ENCODE measurements at places on chromosomes 12 and 14.

- DNase-seq = no peak
These were observed 7.5 kb upstream of the TRHDE start for GRCh38 chr12:72264548-72265175.

DNA sequence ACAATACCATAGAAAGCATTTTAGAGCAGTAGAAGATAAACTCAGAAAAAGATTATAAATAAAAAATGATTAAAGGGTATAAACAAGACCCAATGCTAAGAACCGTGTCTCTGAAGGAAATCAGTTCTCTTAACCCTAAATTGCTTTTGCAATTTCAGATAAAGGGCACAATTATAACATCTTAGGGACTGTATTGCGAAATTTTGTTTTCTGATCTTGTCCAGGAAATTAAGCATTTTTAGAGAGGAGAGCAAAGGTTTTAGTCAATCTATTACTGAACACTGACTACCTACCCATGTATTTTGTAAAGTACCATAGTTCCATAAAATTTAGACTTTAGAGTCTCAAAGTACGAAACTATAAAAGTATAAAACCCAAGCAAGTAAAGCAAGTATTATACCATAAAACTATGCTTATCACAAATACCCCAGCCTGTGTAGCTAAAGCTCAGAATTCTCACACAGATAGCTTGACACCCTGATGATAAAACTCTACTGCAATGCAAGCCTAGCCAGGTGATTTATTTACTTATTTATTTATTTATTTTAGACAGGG is 6.8 kb upstream of the CHPT1 start:
- DNase-seq = no peak

GRCh38 chr12:130761537-130762318 is 45.6 kb upstream of the RIMBP2 start:
- DNase-seq = peak; percentile 44

DNA sequence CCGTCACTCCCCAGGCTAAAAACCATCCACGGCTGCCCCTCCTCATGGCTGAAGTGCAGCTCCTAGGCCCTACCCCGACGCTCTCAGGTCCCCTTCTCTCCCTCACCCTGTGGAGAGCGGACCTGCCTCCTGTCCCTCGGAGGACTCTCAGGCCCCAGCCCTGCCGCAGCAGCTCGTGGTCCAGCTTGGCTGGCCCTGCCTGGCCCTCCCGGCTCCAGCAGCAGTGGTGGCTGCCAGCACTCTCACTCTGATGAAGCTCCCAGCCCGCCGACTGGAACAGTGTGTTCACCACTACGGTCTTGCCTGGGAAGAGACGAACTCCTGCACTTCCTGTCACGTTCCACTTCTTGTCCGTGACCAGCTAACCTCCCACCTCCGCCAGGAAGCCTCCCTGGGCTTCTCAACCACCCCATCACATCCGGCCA is 11.1 kb downstream of the BAG5 start:
- no peak for DNase-seq

DNA sequence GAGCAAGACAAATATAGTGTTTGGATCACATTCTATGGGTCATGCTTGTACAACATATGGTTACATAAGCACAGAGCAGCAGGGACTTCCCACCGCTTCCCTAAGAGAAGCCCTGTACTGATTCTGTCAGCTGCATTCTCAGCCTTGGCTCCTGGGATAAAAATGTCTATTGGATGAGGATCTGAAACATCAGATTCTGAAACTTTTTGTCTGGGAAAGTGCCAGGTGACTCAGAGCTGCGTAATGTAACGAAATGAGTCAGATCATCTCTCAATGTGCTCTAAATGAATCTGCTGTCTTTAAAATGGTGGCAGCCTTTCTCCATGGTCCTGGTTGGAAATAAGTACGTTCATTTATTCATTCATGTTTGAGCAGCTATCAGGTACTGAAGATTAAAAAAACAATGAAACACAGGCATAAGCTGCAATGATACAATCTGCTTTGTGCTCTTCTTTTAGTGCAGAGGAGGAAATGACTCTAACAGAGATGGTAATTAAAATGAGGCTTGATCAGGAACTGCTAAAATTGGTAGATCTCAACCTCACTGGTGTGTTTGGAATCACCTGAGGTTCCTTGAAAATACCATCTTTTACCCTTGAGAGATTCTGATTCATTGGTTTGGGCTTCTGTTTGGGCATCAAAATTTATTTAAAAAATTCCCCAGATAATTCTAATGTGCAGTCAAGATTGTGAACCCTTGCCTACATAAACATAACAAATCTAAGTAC is 99.1 kb upstream of the NAP1L1 start:
- DNase-seq = no peak

GRCh38 chr14:28142400-28143015 is 624.1 kb upstream of the FOXG1 start:
- no peak for DNase-seq

- no peak for DNase-seq
These were observed 339.1 kb downstream of the TMEM132D start for GRCh38 chr12:129564768-129565167.

GRCh38 chr12:57181561-57182155 is 34.2 kb upstream of the LRP1-AS start:
- no peak for DNase-seq

- DNase-seq = no peak
These were observed 451.8 kb downstream of the ATP23 start for GRCh38 chr12:58393152-58393551.

DNA sequence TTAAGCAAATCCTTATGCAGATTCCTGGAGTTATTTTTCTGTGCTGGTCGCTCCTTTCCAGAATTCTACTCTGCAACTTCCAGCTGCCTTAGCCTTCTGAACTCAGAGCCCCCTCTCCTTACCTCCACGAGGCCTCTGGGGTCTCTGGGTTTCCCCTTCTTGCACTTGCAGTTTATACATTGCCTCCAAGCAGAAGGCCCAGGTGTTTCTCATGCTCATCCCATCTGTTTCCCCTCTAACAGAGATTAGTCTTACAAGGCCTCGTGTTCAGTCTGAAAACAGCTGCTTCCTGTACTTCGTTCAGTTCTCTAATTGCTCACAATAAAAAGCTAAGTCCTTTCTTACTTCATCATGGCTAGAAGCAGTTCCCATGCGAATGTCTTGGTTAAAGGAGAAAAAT is 134.4 kb upstream of the FGD4 start:
- DNase-seq = no peak

GRCh38 chr12:105574056-105574715 is 243.7 kb downstream of the C12orf75 start:
- no peak for DNase-seq

DNA sequence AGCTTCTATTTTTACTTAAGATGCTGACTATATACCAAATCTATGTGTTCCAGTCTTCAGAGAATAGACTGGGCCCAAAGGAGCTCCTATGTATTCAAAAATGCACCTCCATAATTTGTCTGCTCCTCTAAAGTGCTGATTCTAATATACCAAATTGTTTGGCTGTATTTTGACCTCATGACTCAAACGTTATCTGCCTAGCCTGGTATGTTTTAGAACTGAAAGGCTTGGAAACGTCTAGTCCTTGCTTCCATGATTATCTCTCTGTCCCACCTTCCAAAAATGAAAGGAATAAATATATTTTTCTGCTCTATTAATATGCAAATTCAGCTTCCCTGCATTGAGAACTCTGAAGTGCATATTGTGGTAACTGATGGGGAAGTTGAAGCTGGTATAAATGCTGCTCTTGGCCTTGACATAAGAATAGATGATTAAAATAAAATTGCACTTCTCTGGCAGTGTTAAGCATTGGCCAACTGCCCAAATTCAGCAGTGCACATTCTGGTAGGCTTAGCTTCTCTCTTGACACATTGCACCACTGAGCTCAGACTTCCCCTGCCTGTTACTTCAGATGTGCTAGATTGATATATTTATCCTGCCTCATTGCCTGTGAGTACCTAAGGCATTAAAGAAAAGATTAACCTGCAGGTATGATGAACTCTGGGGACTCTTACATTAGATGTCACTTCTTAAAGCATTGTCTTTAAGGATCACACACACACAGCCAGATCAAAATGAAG is 882.3 kb downstream of the RPS29 start:
- DNase-seq = no peak

DNA sequence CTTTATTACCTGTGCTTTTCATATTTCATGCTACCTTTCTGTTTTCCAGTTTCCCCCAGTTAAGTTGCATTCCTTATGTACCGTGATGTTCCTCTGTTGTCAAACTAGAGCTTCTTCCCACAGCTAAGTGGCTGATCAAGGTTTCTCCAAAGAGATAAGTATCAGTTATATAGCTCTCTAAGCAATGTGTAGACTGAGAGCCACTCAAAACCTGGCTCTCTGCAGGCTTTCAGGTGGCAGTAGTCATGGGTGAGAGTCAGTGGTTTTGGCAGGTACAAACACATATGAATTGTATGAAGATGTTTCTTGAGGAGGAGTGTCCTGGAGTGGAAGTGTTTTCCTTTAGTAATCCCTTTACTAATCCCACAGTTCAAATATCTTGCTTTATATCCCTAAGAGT is 28.4 kb downstream of the TXNRD1 start:
- DNase-seq = no peak

DNA sequence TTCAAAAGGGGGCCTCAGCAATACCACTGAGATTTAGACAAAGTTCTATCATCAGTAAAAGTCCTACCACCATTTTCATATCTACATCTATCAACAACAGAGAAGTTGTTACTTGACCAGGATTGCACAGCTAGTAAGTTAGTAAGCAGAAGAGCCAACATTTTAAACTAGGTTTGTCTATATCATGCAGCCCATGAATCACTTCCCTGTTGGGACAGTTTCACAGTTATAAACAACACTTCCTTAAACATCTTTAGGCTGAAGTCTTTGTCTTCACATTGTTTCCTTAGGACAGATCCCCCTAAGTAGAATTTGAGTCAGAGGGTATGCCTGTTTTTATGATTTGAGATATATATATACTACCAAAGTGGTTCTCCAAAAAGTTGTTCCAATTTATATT is 68.5 kb downstream of the DAO start:
- DNase-seq = no peak

DNA sequence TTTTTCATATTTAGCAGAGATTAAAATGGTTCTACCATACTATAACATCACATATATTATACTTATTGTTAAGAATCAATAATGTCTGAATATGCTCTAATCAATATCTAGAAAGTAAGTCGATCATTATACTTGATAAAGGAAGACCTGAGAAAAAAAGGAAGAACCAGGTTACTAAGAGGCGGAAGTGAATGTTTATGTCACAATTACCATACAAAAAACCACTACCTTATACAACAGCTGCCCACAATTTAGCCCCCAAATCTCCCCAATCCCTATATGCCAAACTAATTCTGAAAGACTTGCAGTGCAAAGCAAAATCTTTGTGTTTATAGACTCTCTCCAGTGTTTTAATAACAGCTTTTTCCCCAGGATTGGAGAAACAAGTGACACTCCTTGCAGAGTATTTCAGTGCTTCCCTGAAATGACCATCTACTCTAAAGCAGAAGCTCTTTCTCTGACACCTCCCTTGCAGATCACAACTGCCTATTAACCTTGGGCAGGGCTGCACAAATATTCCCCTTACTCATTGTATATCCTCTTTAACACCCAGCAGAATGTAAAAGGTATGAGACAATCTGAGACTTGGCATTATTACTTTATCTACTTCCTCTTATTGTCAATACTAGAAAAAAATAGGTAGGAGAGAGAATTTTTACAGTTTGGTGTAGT is 12.7 kb upstream of the SLC2A3 start:
- no peak for DNase-seq

GRCh38 chr12:118307069-118307954 is 65.4 kb downstream of the TAOK3 start:
- no peak for DNase-seq

DNA sequence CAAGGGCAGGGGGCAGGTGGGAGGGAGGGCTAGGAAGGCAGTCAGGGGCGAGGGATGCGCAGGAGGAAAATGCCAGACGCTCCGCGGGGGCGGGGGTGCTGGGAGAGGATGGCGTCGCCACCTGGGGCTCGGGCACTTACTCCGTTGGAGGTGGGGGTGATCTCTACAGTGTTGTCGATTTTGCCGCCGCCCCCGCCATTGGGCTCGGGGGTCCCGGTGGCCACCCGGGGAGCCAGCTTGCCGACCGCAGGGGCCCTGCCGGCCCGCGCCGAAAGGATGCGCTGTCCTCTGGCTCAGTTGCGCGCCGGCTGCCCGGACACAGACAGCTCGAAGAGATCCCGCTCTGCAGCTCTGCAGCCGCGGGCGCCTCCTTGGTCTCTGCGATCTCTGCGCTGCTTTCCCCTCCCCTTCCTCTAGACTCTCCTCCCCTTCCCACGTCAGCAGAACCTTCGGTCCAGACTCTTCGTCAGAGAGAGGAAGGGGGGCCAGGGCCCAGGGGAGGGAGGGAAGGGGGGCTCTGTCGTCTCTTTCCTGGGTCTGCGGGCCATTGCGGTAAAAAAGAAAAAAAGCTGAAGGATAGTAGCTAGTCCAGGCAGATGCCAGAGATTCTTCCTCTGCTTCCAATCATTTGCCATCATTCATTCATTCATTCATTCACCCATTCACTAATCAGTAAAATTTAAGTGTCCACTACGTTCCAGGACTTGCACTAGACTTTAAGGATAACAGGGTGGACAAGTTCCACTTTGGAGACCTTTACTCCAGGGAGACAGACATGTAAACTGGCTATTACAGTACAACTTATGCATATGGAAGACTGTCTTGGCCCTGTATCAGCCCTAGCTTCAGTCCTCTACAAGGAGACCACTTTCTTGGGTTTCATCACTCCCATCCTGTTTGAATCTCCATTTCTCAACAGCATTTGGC is at the start of gene SLC22A17:
Gene SLC22A17, minus strand, starts transcription at position 382 of the 927 bp plus-strand sequence.
- peak; percentile 82 for DNase-seq

- no peak for DNase-seq
These were observed 278.3 kb downstream of the DPF3 start for GRCh38 chr14:72615451-72616121.

- no peak for DNase-seq
These were observed 4.0 kb upstream of the INF2 start for GRCh38 chr14:104685216-104685997.

GRCh38 chr12:123916729-123917128 is 55.9 kb downstream of the CCDC92 start:
- DNase-seq = no peak

All from neuronal stem cell (in vitro differentiated cells).